CD8-positive, alpha-beta T cell (primary cell): ENCODE measurements at places on chromosomes 3 and 15.

DNA sequence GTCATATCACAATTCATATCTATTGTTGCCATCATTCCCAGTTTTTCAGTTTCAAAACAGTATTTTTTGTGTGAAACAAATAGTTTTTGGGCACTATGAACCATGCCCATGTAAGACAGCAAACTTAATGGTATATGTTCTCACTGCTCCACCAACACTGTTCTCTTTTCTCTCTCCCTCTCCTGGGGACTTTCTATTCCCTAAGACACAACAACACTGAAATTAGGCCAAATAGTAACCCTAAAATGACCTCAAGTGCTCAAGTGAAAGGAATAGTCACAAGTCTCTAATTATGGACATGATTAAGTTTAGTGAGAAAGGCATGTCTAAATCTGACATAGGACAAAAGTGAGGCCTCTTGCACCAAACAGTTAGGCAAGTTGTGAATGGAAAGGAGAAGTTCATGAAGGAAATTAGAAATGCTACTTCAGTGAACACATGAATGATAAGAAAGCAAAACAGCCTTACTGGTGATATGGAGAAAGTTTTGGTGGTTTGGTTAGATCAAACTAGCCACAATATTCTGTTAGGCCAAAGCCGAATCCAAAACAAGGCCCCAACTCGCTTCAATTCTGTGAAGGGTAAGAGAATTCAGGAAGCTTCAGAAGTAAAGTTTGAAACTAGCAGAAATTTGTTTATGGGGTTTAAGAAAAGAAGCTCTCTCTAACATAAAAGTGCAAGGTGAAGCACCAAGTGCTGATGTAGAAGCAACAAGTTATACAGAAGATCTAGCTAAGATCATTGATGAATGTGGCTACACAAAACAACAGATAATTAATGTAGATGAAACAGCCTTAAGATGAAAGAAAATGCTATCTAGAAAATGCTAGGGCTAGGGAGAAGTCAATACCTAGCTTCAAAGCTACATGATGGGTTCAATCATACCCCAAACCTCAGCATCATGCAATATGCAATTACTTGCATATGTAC is 104.2 kb downstream of the CBLB start:
- DNase-seq, result no peak

GRCh38 chr15:66071160-66071920 is 182.2 kb downstream of the MEGF11 start:
- DNase-seq, result no peak

DNA sequence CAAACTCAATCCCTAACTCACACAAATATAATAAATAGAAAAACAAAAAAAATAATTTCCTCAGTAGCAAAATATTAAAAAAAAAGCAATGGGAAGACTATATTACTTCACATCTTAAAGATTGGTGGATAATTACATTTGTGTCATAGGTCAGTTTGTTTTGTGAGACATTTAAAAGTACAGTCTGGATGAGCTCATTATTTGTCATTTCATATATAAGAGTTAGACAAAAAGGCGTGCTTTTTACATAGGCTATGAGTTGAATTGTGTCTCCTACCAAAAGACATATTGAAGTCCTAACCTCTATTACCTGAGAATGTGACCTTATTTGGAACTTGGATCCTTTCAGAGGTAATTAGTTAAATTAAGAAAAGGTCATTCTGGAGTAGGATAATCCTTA is 710.1 kb upstream of the CBLB start:
- DNase-seq, result no peak

GRCh38 chr3:177185035-177185574 is 12.2 kb downstream of the TBL1XR1 start:
- no peak for DNase-seq

GRCh38 chr3:12593473-12593872 is 36.6 kb downstream of the MKRN2 start:
- no peak for DNase-seq

DNA sequence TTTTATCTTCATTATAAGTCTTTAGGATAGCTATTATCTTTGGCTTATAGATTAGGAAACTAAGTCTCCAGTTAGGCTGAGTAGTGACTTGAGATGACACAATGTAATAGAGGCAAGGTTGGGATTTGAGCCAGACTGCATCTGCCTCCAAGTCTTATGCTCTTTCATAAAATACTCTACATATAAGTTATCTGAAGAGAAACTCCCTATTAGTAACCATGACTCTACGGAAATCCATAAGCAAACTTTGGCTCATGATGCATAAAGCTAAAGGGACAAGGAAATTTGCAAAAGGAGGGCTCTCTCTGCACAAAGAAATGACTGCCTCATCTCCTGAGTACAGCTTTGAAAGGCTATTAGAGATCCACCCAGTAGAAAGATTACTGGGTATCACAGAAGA is 77.6 kb upstream of the FRMD4B start:
- no peak for DNase-seq

- no peak for DNase-seq
These were observed 426.7 kb downstream of the SOX2 start for GRCh38 chr3:182138393-182138792.

GRCh38 chr3:15633159-15633558 is 31.6 kb downstream of the BTD start:
- no peak for DNase-seq

DNA sequence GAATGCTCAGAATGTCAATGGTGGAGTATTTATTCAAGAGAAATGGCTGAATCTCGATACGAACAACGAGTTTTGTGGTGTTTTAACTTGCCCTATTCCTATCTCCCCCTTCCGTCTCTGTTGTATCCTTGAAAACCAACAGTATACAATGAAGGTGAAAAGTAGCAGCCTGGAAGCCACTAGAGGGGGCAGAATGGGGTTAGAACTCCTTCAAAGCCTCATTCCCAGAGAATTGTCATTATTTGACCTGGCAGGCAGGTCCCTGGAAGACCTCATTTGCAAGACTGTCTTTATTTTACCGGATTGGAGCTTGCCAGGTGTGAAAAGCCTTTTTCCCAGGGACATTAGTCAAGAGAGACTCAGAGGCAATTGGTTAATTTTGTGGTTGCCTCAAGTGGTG is 139.4 kb downstream of the LRRC28 start:
- DNase-seq, result no peak

- no peak for DNase-seq
These were observed 11.2 kb upstream of the SHC4 start for GRCh38 chr15:48974882-48975281.

DNA sequence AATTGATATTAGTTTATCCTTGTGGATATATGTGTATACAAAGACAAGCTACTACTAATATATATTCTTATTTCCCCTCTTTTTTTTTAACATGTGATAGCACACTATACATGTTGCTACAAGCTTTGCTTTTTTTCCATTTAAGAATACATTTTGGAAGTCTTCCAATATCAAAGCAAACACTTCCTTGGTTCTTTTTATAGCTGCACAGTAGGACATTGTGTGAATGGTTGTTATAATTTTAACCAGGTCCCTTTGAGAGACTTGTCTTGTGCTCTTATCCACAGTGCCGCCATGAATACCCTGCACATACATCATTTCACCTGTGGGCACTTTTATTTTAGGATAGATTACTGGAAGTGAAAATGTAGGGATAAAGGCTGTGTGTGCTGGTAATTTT is 88.7 kb downstream of the CACNA2D3 start:
- no peak for DNase-seq

DNA sequence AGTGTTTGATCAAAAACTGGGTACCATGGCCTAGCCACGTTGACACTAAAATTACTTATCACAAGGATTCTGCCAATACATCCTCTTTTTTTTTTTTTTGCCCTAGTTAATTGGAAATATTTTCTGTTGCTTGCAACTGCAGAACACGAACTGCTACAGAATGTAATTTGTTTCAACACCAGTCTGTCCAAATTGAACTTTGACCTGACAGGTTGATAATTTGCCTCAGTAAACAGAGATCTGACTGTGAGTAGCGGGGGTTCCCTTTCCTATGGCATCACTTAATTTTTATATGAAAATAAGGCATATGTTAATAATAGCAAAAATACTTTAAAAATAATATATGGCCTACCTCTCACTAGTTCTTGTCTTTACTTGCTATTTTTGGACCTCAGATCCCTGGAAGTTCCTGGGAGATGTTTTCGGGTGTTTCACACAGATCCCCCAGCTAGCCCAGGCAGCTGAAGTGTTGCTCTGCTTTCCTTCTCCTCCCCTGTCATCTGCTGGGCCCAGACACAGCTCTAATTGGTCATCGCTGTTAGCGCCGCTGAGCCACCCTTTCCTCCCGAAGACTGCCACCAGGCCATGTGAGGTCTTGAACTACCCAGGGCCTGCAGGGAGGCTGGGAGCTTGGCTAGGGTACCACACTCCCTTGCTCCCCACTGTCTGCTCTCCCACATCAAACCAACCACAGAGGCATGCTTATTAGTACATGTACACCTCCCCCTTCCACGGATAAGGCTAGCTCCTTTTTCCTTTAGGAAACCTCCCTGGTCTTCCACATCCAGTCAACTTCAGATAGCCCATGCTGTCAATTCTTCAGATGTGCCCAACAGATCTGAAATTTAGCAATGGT is 89.8 kb upstream of the RNF7 start:
- DNase-seq, result peak; percentile 9

DNA sequence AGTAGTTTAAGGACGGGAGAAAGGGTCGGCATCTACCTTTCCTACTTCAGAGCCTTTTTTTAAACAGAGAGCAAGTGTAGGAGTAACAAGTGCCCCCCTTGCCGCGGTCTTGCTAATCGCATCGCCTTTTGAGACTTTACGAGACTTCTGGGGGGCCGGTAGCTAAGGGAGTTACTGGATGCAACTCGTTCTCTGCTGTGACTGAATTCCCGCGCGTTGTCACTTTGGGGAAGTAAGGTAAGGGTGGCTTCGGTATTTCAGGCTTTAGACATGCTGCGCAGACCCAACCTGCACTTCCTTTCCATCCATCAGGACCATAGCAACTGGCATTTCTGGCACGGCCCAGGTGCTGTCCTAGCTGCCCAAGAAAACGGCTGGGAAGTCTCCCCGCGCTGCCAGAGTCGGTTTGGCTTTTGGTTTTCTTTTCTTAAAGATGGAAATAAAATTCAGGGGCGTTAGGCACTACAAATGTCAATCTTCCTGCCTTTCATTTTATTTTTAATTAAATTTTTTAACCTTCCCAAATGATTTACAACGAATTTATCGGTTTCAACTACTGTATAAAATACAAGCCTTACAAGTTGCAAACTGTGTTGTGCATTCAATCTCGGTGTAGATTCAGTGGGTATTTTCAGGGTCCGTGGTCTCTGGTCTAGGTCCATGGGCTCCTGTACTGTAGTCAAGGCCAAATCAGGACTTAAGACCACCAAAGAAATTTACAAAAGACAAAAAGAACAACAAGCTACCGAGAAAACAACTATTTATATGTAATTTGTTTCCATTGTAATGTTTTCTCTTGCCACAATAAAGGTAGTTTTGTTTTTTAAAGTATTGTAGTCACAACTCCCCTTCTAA is 3.5 kb downstream of the MECOM start:
- no peak for DNase-seq

- DNase-seq, result no peak
These were observed 61.1 kb downstream of the KCNMB2 start for GRCh38 chr3:178597371-178597770.

DNA sequence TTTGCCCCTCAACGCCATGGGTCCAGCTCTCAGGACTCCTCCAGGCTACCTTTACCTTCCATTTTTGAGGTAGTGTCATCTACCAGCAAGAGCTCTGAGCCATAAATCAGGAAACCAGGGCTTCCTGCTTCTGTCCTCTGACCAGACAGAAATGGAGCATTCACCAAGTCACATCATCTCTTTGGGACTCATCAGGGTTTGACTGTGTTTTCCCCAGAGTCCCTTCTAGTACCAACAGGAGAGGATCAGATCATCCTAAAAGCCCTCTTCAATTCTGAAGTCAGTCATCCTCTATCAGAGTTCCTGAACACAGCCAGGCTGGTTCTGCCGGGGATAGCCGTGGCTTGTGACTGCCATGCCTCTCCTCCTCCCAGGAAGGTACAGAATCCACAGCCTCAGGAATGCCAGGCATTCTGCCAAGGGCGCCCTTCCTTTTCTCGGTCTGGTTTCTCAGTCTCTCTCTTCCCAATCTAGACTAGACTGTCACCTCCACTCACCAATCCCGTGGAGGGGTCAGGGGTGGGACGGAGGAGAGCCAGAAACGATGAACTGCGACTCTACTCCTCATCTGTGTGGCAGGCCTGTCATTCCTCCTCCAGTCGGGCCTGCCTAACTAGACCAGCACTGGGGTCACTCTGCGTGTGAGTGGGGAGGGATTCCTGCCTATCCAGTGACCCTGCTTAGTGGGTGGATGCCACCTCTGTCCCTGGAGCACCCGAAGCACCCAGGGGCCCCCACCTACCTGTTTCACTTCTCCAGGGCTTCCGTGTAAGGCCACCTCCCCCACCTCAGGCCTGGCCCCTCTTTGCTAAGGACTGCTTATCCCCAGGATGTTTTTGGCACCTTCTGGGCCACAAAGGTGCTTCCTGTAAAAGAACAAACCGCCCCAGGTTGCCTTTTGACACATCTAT is 30.9 kb downstream of the CCNL1 start:
- peak; percentile 52 for DNase-seq

DNA sequence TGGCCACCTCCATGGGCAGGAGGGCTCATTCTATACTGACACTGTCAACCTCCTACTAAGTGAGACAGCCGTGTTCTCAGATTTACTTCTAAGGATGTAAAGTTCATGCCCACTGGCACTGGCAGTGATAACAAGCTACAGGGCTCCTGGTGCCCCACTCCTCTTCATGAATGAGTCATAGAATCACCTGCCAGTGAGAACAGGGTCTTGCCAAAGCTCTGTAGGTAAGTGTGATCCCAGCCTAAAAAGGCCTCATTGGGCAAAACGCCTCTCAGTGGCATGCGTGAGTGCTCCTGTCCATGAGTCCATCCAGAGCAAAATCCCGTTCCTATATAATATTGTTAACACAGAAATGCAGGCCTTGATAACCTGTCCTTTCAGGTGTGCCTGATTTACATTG is 17.4 kb downstream of the PXYLP1 start:
- no peak for DNase-seq

- DNase-seq, result no peak
These were observed 161.0 kb upstream of the RORA start for GRCh38 chr15:61390138-61390537.

- DNase-seq, result no peak
These were observed 323.3 kb downstream of the DIPK2A start for GRCh38 chr3:144294659-144295538.

GRCh38 chr15:31440754-31441311 is 114.2 kb downstream of the KLF13 start:
- peak; percentile 59 for DNase-seq

GRCh38 chr3:67384760-67385397 is 269.5 kb downstream of the SUCLG2 start:
- peak; percentile 31 for DNase-seq

- peak; percentile 60 for DNase-seq
These were observed 107.7 kb upstream of the RPL32 start for GRCh38 chr3:12948891-12949711.

GRCh38 chr15:43237842-43238470 is 17.1 kb upstream of the EPB42 start:
- DNase-seq, result no peak

GRCh38 chr3:194089357-194090177 is 46.4 kb upstream of the HES1 start:
- DNase-seq, result no peak

GRCh38 chr3:46299608-46300460 is 54.1 kb upstream of the CCR2 start:
- no peak for DNase-seq

- no peak for DNase-seq
These were observed 77.2 kb downstream of the KBTBD8 start for GRCh38 chr3:67075295-67075694.

GRCh38 chr3:185763347-185764005 is 61.4 kb downstream of the IGF2BP2 start:
- DNase-seq, result no peak

GRCh38 chr3:58469096-58469495 is 22.8 kb upstream of the KCTD6 start:
- DNase-seq, result no peak

GRCh38 chr3:170450039-170450438 is 31.4 kb downstream of the CLDN11 start:
- no peak for DNase-seq
